ENCODE measurements at places on chromosomes 2 and 18.

- peak; percentile 72 for DNase-seq
These were observed 158.3 kb downstream of the LDLRAD4 start for GRCh38 chr18:13376841-13377351.

- no peak for DNase-seq
These were observed 90.1 kb downstream of the ACKR3 start for GRCh38 chr2:236659758-236660150.

DNA sequence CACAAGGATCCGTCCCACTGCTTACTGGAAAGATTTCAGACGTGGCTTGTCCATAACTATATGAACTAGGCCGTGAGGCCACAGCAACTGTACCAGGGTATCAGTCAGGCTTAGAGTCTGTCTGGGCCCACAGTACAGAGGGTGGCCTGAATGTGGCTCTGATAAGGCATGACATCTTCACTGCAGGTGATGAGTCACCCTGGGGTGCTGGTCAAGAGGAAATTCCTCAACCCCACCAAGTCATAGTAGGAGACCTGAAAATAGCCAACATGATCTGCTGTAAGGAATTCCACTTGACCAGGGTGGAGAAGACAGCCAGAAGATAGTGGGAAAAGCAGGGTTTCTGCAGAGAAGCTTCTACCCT, 107.7 kb downstream of the INHBB start:
- DNase-seq = no peak

DNA sequence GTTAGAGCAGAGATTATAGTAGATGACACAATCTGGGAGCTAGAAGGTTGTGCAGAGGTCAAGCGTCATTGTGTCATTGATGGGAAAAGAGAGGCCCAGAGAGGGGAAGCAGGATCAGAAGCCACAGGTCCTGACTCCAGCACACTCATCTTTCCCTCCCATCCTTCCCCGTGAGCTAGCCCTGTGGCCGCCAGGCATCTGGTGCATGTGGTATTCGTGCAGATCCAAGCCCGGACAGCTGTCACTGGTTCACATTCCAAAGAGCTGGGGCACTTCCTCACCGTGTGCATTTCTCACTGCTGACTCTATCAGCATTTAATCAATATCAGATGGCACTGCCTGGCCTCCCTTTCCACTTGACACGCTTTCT, 94.1 kb upstream of the THOC1 start:
- no peak for DNase-seq

- no peak for DNase-seq
These were observed 140.7 kb downstream of the WDSUB1 start for GRCh38 chr2:159145745-159146354.

DNA sequence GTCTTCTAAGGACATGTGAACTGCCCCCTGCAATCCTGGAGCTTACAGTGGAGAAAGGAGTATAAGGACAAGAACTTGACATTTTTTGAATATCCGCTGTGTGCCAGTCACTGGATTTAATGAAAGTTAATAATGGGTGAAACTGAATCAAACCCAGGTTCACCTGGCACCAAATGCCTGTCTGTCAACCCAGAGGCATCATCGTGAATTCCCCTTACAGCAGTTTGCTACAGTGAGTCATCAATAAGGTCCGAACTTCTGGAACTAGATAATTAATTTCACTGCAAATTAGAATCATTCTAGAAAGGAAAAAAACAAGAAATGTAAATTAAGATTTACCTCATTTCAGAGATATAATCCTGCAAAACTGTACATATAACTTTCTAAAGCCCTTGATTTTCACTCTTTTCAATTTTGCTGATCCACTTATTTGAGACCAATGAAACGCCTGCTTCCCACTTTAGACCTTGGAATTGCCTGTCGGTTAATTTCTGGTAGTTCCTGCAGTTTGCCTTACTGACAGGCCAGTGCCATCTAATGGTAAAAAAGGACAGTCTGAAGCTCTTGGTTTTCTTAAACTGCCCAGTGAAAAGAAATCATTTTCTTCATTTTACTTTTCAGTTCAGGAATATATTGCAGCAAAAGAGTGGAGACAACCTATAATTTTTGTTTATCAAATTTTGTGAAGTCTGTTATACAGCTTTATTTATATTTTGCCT, 8.2 kb downstream of the DSG2 start:
- DNase-seq = no peak

- no peak for DNase-seq
These were observed 154.5 kb downstream of the SMAD2 start for GRCh38 chr18:47775961-47776360.

- no peak for DNase-seq
These were observed 180.5 kb downstream of the AGPS start for GRCh38 chr2:177573120-177573519.

DNA sequence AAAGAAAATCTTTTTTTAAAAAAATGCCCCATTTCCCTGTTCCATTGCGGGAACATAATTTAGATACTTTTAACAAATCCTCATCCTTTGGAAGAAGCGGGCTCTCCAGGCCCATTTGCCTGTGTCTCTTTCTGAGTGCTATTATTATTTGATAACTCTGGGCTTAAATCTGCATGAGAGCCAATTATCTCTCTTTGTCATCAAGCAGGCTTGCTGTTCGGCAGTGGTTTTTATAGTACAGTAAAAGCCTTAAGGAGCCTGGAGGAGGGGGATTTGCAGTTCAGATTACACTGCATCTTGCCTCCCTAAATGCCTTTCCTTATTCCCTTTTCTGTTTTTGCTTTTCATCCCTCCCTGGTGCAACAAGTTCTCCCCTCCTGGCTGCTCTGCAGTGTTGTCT, 50.6 kb downstream of the CELF4 start:
- no peak for DNase-seq

- no peak for DNase-seq
These were observed 58.4 kb downstream of the GYPC start for GRCh38 chr2:126714191-126714965.

DNA sequence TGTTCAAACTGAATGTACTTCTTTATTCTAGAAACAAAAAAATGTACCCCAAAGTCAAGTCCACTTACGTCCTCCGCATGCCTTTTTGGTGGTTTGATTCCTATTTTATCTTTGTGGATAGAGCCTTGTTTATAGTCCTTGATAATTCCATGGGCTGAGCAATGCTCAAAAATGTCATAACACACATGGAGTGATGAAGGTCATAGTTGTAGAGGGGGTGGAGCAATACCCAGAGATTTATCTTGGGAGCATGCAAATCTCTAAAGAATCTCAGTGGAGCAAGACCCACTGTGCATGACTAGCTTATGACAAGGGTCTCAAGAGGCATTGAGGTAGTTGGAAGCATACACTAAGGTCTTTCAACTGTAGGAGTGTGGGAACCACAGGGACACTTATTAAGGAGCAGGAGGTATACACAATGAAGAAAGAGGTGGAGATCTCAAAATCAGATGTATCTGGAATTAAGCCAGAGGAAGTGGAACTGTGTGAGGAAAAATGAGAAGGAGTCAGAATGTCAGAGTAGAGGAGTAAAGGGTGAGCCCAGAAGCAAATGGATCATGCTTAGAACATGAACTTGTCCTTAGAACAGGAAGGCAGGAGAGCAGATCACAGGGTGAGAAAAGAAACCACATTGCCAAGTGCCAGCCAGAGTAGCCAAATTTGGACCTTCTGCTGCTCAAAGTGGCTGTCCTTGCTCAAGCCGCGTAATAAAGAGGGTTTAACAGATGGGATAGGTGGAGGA, 68.1 kb upstream of the STK39 start:
- DNase-seq = no peak

DNA sequence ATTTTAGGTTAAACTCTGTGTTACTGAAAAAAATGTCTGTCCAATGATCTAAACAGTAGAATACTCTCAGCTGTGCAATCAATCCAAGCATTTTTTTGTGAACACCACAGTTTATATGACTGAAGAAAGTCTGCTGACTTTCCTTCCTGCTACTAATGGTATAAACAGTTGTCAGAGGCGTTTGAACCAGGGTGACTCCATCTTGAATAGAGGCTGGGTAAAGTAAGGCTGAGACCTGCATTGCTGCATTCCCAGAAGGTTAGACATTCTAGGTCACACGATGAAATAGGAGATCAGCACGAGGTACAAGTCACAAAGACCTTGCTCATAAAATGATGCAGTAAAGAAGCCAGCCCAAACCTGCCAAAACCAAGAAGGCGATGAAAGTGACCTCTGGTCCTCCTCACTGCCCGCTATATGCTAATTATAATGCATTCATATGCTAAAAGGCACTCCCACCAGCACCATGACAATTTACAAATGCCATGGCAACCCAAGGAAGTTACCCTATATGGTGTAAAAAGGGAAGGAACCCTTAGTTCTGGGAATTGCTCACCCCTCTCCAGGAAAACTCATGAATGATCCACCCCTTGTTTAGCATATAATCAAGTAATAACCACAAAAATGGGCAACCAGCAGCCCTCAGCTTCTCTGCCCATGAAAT, 31.3 kb downstream of the POU3F3 start:
- no peak for DNase-seq

- no peak for DNase-seq
These were observed 968 bp upstream of the ASTL start for GRCh38 chr2:96139181-96139758.

- no peak for DNase-seq
These were observed 171.3 kb downstream of the TMEM18 start for GRCh38 chr2:505941-506340.

GRCh38 chr2:18074476-18074875, 196.0 kb downstream of the KCNS3 start:
- DNase-seq = no peak

- no peak for DNase-seq
These were observed 238.7 kb downstream of the STK39 start for GRCh38 chr2:168008646-168009195.

- DNase-seq = no peak
These were observed 25.0 kb downstream of the DCDC2C start for GRCh38 chr2:3728104-3729054.

DNA sequence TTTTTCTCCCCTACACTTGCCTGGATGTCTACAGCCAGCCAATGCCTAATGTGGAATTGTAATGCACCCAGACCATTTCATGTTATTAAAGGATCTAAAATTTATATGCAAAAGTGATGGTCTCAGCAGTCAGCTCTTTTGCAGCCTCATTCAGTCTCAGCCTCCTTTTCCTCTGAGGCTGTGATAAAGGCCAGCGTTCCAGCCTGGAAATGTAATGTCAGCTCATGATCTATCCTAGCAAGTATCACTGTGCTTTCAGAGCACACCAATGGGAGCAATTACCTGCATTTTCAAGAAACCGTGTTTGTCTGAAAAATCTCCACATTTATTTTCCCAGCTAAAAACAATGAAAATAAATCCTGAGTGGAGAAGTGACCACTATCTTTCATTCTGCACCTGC, 274.6 kb downstream of the CDH20 start:
- no peak for DNase-seq

DNA sequence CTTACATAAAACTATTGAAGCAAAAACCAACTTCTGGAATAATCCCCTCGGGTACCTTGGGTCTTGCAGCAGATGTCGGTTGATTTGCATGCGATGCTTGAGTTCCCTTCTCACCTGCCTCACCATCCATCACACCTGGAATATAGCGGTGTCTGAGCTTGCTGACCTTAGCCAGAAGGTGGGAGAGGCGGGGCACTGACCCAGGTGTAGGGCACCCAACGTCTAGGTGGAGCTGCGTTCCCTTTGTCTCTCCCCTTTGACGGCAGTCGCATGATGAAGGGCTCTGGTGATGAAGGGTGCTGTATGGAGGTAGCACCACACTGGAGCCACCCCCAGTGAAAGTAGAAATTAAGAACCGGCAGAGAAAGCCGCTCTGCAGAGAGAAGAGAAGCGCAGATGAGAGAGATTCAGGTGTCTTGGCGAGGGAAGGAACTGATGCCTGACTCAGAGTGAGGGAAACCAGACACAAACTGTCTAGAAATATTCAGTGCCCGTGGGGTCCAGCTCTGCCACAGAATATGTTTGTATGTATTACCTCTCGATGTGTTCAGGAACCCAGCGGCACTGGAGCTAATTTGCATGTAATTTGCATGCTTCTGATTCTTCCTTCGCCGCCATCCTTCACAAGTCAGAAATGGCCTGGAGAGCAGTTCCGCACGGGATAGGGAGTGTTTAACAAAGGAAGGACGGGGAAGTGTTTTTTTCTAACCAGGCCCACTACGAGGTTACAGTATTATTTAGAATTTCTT, 19.4 kb upstream of the MBP start:
- DNase-seq = no peak

DNA sequence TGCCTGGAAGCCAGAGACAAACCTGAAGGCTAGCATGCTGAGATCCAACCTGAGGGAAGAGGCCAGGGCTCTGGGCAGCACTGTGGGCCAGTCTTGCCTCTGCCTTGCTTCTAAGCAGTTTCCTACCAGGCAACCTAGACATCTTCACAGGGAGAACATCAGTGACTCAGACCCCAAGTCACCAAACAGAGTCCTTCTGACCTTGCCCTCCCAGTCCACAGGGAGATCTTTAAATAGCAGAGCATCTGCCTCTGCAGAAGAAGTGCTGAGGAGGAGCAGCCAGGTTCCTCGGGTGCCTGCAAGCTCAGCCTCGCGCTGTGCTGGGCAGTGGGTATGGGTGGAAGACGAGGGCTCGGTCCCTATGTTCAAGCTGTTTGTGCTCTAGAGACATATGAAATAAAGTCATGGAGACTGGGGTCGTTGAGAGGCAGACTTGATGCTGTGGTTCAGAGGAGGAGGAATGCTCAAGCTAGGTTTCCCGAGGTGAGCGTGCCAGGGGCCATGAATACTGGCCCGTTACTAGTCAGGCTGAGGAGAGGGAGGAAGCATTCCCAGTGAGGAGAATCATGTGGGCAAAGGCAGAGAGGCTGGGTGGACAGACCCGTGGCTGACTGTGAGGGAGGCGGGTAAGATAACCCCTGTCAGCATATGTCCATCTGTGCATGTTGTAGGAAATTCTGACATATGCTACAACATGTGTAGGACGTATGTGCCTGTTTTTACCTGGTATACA, 66.5 kb downstream of the BOLA3 start:
- DNase-seq = no peak

GRCh38 chr18:76592981-76593381, 97.9 kb upstream of the ZNF516 start:
- no peak for DNase-seq

GRCh38 chr18:76708071-76708721, 114.2 kb upstream of the ZNF236 start:
- no peak for DNase-seq

DNA sequence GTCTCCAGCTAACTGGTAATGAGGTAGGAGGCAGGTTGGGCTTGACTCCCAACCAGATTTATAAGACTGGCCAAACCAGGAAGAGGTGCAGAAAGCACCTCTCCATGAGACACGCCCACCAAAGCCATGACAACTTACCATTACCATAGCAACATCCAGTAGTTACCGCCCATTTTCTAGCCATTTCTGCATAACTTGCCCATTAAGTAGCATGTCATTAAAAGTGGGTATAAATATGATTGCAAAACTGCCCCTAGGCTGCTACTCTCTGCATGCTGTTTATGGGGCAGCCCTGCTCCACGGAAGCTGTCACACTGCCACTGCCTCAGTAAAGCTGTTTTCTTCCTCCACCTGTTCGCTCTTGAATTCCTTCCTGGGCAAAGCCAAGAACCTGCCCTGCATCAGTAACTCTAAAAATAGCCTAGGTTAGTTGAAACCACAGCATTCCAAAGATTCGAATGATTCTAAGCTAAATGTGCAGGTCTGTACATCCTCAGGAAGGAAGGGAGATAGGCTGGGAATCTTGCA, 131.9 kb downstream of the ATL2 start:
- no peak for DNase-seq

GRCh38 chr2:198374375-198375082, 570.1 kb downstream of the PLCL1 start:
- DNase-seq = no peak

GRCh38 chr2:215138479-215138878, at the start of gene ABCA12:
Gene ABCA12, minus strand, starts transcription at chr2:215138626. Its CDS starts 418 bp downstream, at chr2:215138208.
- DNase-seq = no peak

Data from activated CD4-positive, alpha-beta T cell treated with anti-CD3 and anti-CD28 coated beads, Interleukin-2, amount 50 U/mL, for 1 hour (primary cell).